ENCODE measurements at places on chromosomes 3 and 15.

- DNase-seq: no peak
These were observed 4.4 kb upstream of the ATOSA start for GRCh38 chr15:52683580-52683979.

- DNase-seq: no peak
These were observed 5.7 kb downstream of the NME9 start for GRCh38 chr3:138323971-138324370.

- DNase-seq: no peak
These were observed 145.0 kb upstream of the ZBTB20 start for GRCh38 chr3:115292131-115292530.

DNA sequence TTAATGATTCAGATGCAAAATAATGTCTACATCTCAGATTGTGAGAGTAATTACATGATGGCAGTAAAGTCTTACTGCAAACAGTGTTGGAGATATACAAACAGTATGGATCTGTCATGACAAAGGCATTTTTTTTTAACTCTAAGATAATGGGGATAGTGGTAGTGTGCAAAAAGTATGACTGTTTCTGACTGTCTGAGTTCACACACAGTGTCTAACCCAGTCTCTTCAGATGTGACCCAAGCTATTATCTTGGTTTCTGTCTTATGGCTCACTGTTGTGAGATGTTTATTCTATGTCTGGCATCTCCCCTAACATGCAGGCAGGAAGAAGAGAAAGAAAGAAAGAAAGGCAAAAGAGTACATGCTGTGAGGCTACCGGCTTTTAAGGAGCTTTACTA is 17.0 kb downstream of the RPL39L start:
- no peak for DNase-seq

DNA sequence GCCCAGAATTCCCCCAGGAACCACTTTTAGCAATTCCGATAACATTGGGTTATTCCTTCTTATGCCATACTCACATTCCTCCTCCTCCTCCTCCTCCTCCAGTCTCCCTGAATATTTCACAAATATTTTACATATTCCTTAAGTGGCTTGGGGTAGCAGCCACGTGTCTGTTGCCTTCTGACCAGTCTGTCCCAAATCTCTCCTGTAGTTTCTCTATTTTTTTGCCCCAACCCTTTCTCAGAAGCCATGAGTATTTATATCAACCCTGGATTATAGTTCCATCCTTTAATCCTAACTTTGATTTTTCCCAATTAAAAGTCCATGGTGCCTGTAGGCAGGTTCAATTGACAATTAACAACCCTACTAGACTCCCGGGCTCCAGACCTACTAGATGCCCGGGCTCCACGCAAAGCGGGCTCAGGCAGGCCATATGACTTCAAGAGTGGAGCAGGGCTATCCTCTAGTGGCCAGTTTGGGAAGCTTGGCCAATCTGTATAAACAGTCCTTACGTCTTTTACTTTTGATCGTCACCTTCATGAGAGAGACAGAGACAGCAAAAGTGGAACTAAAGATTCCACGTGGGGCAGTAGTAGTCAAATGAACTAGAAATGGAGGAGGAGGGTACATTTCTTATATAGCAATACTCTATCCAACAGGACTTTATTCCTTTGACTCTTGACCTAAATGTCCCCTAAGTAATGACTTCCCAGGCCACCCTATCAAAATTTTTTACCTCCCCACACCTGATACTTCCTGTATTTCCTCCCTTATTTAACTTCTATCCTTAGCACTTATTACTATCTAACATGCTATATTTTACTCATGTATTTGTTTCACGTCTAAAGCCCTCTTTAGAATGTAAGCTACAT is 69.7 kb downstream of the USF3 start:
- peak; percentile 59 for DNase-seq

- peak; percentile 64 for DNase-seq
These were observed 121.5 kb upstream of the TSC22D2 start for GRCh38 chr3:150286390-150287147.

DNA sequence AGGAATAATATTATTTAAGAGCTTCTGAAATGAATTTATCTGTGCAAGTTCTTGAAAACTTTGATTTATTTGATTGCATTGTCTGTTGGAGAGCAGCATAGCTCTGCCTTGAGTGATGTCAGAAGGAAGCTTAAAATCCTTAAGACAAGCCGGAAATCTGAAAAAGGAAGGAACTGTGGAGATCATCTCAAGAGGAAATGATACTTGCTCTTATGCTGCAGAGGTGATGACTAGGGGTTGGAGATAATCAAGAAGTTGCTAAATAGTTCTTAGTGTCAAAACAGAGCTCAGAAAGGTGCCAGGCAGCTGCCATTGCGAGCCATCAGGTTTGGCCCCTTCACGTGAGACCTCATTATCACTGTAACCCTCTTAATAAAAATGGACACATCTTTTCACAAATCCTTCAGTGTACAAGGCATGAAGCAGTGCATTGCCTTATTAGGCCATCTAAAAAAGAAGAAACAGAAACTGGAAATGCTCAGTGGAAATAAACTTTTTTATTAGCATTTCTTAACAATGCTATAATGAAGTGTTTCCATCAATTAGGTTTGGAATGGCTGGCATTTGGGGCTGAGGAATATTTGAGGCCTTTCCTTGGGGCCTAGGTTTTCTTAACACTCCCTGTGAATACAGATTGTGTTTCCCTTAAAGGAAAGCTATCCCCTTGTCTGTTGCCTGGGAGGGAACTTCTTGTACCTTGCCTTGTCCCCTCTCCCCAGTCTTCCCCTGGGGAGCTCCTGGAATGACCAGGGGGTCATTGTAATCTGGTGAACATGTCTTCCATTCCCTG is 34.5 kb upstream of the VILL start:
- no peak for DNase-seq

- no peak for DNase-seq
These were observed 177.7 kb downstream of the VGLL4 start for GRCh38 chr3:11465744-11466616.

DNA sequence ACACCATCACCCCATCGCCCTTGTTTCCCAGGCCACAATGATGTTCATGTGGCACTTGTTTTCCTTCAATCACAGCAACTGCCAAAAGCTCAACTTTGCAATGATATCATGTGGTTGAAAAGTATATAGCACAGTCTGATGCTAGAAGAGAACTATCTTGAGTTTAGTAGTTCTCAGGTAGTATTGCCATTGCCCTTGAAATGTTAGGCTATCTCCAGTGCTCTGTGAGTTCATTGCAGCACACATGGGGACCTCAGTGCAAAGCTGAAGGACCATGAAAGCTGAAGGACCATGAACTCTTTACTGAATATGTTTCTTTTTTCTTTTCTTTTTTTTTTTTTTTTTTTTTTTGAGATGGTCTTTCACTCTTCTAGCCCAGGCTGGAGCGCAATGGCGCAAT is 35.9 kb upstream of the SAMMSON start:
- no peak for DNase-seq

- DNase-seq: peak; percentile 65
These were observed 9.6 kb upstream of the PSMD2 start for GRCh38 chr3:184289426-184289938.

DNA sequence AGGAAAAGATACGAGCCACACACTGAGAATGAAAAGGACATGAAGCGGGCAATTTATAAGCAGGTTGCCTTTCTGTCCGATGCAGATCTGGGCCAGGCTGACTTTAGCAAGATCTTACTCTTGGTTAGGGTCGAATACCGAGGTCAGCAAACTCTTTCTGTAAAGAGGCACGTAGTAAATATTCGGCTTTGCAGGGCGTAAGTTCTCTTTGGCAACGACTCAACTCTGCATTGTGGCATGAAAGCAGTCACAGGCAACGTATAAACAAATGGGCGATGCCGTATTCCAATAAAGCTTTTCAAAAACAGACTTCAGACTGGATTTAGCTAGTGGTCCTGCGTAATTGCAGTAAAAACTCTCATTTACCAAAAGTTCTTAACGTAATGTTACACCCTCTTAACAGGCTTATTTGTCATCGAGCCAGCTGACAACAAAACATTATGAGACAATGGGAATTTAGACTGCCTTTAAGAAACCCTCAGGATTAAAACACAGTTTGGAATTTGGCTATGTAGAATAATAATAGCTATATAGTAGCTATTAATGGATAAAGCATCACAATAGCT is 13.1 kb upstream of the RPL35A start:
- DNase-seq: no peak

DNA sequence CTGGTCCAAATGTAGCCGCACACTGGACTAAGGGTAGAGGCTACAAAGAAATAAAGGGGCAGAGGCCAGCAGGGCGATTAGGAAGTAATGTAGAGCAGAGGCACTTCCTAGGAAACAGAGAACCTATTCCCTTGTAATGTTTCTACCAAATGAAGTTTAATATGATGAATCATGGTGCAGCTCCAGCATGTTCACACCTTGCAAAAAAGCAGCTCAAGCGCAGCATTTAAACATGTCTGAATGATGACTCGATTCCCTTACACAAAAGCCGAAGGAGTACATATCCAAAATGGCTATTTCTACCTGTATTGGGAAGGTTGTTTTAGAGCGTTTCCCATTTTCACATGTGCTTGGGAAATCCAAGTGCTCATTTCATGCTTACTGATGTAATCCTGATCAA is 204.8 kb downstream of the MECOM start:
- DNase-seq: no peak

DNA sequence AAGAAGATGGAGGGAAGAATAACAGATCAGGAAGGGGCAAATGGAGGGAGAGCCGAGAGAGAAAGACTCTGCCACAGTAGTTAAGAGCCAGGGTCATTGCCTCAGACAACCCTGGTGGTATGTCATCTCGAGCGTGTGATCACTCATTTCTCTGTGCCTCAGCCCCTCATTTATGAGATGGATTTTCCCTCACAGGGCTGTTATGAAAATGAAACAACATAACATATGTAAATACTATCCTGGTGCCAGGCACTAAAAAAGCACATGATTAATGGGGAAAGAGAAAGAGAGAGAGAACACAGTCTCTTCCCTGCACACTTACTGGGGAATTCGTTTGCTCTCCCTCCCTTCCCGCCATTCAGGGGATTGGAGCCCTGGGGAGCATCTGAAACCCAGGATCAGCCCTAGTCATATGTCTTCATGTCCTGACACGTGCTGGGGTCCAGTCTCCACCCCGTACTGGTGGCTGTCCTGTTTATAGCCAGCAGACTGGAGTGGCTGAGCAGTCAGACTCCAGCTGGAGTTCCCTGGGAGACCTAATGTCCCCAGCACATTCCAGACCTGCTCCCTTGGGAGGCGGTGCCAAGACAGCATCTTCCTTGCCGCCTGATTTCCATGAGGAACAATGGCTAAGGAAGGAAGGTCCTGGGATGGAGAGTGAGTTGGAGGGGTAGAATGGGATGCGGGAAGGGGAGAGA is 14.7 kb upstream of the AMOTL2 start:
- DNase-seq: no peak

GRCh38 chr3:186097663-186098451 is 11.0 kb downstream of the ETV5 start:
- peak; percentile 93 for DNase-seq

DNA sequence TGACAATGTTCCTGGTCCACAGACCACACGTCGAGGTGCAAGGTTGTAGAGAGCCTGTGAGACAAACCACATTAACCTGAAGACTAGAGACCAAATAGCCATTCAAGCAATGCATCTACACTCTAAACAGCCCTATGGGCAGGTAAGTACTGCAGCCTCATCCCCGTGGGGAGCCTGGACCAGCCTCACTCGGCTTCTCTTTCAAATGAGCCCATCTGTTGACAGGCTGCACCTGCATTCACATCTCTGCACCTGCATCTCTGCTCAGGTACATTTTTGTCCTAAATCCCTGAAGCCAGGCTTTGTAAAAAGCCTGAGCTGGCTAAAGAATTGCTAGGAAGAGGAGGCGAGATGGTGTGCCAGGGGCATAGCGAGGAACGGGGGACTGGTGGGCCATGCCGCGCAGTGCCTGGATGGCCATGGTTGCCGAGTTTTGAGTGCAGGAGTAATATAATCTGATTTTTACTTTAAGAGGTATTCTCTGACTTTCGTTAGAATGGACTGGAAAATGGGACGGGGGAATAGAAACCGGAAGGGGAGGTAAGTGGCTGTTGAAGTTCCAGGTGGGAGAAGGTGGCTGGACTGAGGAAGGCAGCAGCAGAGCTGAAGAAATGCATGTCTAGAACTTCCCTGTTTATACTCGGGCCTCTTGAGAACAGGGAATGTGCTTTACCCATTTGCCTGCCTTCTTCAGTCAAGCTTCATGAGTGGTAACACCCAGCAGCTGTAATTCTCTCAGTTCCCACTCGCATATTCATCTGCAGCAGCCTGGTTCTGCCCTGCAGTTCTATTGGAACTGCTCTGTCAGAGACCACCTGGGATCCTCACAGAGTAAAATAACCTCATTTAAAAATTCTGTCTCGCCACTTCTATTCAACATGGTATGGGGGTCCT is 226.4 kb downstream of the OPA1 start:
- DNase-seq: no peak

- DNase-seq: peak; percentile 18
These were observed 96.7 kb upstream of the KCNMB2 start for GRCh38 chr3:178439504-178439903.

DNA sequence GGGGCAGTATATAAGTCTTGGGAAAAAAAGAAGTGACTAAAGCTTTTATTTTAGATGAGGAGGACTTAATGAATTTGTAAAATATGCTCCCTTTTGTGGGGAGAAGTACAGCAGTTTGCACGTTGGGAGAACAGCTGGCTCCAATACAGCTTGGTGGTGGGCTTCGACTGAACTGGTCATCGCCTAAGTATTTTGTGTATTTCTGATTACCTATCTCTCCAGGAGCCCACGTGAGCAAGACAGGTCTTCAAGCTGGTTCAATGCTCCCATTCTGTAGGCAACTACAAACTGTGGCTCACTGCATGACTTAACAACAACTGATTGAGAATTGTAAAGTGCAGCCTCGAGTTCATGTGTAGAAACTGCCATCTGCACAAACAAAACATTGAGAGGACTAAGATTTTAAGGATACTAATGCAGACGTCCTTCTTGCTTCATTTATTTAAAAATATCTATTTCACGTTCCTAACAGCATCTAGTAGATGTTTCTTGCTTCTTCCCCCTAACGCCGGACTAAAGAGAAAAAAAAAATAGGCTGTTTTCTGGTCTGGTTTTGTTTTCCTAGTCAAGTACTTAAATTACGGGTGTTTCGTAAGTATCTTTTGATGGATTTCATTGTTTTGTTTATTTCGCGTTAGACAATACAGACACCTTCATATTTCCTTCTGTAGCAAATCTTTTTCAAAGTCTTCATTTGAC is 1.4 kb upstream of the GREM1 start:
- DNase-seq: no peak

GRCh38 chr15:34847598-34847997 is 52.2 kb upstream of the ACTC1 start:
- DNase-seq: peak; percentile 38

GRCh38 chr15:92069308-92070250 is 216.1 kb downstream of the SLCO3A1 start:
- DNase-seq: no peak

All from cardiac muscle cell (in vitro differentiated cells and primary cell).